Esophagus mucosa (tissue), 1 donor: ENCODE measurements at places on chromosomes 11 and 22.

DNA sequence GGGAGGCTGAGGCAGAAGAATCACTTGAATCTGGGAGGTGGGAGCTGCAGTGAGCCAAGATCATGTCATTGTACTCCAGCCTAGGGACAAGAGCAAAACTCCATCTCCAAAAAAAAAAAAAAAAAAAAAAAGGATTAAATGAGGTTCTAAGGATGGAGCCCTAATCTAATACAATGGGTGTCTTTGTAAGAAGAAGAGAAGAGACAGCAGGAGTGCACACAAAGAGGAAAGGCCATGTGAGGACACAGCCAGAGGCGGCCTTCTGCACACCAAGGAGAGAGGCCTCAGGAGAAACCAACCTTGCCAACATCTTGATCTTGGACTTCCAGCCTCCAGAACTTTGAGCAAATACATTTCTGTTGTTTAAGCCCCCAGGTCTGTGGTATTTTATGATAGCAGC is 66.6 kb upstream of the CECR2 start:
- ATAC-seq, result no peak

DNA sequence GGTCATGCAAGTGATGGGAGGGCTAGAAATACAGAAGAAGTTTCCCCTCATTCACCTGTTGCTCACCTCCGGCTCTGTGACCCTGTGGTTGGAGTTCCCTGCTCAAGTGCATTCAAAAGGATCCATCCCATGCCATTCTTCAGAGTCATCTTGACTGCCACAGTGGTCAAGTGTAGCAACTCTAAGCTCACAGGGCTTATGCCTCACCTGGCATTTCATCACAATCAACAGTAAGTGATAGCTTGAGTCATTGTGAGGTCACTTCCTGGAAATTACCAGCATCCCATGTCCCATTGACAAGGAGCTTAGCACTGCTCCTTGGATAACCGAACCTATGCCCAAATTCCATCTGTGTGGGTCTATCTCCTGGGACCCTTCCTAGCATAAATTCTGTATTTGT is 55.6 kb downstream of the OR4C45 start:
- no peak for ATAC-seq

- no peak for ATAC-seq
Observed at GRCh38 chr11:61106894-61107470, 4.7 kb downstream of the CD5 start.

GRCh38 chr11:102662607-102663006 is 37.5 kb upstream of the MMP20 start:
- no peak for ATAC-seq

GRCh38 chr11:128179512-128179911 is 407.8 kb downstream of the ETS1 start:
- ATAC-seq, result no peak
